ENCODE measurements at places on chromosomes 6 and 20. TPM values are rescaled to one million over a fixed set of nuclear protein-coding genes. Genes with fewer than 3 reads are reported as not detected.

The PABPC1L gene
- total RNA-seq = 203 TPM

The COL19A1 gene
- total RNA-seq = 0.30 TPM

The HLA-DOB gene
- 69.3 TPM for total RNA-seq

The C6orf163 gene
- 3.0 TPM for total RNA-seq

The UNC93A gene
- total RNA-seq = not detected

The MYMX gene
- not detected for total RNA-seq

The CNR1 gene
- 246 TPM for total RNA-seq

The CALHM4 gene
- total RNA-seq = not detected

The SLC52A3 gene
- not detected for total RNA-seq

- no peak for DNase-seq
Measured at GRCh38 chr6:31265926-31266325, 6.0 kb downstream of the HLA-C start.

DNA sequence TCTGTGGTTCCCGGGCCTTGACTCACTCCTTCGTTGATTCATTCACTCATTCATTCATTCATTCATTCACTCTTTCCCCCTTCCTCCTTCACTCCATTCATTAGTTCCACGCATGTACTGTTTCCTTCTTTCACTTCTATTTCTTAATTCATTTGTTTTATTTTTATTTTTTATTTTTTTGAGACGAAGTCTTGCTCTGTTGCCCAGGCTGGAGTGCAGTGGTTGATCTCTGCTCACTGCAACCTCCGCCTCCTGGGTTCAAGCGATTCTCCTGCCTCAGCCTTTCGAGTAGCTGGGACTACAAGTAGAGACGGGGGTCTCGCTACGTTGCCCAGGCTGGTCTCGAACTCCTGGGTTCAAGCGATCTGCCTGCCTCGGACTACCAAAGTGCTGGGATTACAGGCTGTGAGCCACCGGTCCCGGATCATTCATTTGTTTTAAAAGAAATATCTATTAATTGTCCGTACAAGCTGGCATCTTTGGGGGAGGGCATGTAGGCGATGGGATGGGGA, 427 bp upstream of the NFKBIE start:
- no peak for DNase-seq

- peak; percentile 26 for DNase-seq
Measured at GRCh38 chr20:59008715-59009336, 1.8 kb upstream of the CTSZ start.

- DNase-seq = no peak
Measured at GRCh38 chr6:132380358-132381029, 20.8 kb downstream of the MOXD1 start.

- peak; percentile 30 for DNase-seq
Measured at GRCh38 chr6:127641905-127642304, 64.9 kb downstream of the C6orf58 start.

GRCh38 chr20:56779452-56780143, 150.5 kb downstream of the TFAP2C start:
- DNase-seq = no peak

- no peak for DNase-seq
Measured at GRCh38 chr6:106120406-106120805, 34.3 kb downstream of the PRDM1 start.

- peak; percentile 82 for DNase-seq
Measured at GRCh38 chr6:106609699-106610098, 19.6 kb downstream of the RTN4IP1 start.

DNA sequence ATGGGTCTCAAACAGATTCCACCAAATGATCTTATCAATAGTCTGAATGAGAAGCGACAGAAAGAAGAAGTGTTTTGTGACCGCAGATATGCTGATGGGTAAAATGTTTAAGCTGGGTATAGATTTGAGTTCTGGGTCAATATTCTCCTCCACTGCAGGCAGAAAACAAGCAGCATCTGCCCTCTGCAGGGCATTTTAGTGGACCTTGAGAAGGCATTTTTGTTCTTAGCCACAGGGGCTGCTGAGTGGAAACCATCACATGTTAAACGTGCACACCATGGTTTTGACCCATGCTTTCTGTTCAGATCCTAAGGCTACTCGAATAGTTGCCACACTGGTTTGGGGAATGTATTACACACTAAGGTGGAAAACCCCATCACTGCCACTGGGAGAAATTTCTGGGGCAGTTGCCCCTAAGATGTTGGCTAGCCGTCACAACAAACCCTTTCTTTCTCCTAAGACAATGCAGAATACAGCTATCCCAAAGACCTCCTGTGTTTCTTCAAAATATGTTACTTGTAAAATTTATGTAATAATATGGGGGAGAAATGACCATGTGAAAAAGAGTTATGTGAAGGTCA, 5.5 kb downstream of the POU3F2 start:
- DNase-seq = no peak

GRCh38 chr20:19986419-19986818, 30.7 kb upstream of the NAA20 start:
- no peak for DNase-seq

DNA sequence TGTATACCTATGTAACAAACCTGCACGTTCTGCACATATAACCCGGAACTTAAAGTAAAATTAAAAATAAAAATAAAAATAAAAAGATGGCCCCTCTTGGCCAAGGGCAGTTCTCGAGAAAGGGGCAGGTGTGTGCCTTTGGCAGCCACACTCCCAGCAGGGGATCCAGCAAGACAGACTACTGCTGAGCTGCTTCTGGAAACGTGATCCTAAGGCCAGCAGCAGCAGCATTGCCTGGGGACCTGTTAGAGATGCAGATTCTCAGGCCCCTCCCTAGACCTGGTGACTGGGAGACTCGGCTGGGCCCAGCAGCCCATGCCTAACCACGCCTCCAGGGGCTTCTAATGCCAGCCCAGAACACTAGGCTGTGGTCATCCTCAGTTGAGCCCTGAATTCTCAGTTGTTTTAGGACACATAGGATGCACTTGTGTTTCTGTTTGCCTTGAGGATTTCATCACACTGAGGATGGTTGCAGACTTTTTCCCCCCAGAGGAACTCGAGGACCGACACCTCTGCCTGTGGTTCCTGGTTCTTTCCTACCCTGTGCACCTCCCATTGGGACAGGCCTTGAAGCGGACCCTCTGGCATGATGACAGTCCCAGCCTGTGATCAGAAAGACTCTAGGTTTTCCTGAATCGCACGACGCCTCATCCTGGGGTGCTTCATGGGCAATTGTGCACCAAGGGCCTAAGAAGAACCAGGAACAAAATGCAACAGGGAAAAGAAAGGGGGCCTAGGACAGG, 105.9 kb downstream of the TOX2 start:
- DNase-seq = no peak

GRCh38 chr20:3473944-3474343, 3.1 kb downstream of the ATRN start:
- no peak for DNase-seq

DNA sequence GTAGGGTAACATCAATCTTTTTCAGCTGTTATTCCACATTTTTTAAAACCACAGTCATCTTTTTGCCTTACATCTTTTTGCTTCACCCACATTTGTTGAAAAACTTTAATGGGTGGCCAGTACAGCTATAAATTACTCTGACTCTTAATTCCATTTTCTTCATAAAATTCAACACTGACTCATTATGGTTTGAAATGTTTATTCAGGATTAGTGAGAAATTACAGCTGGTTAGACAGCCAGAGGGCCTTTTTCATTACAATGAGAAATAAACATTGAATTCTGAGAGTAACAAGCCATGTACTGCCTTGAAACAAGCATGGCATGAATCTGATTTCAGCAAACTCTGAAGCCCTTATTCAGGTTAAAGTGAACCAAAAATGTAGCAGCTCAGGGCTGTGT, 19.5 kb downstream of the NDUFAF4 start:
- no peak for DNase-seq

GRCh38 chr6:1057490-1058135, 254.3 kb upstream of the FOXQ1 start:
- no peak for DNase-seq

- no peak for DNase-seq
Measured at GRCh38 chr6:110587328-110587727, 110.9 kb upstream of the SLC22A16 start.

DNA sequence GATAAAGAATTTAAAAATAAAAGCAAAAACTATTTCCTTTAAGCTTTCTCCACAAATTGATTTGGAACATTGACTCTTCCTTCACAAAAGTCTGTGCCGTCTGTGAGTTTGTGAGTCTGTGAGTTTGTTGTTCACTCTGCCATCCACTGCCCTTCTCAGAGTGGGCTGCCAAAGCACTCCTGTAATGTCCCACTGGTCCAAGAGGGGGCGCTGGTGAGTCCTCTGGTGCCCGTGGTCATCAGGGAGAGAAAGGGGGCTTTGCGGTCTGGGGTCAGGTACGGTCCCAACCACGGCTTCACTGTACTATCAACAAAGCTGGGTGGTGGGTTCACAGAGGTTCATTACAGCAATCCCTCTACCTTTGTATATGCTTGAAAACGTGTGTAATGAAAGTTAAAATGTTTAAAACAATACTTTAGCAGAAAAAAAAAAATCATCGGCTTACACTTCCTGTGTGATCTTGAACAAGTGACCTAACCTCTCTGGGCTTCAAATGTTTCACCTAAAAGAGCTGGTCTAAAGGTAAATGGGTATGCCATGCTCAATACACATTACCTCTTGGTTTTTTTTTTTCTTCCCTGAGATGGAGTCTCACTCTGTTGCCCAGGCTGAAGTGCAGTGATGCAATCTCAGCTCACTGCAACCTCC, 5.6 kb upstream of the ANKRD60 start:
- DNase-seq = peak; percentile 28

DNA sequence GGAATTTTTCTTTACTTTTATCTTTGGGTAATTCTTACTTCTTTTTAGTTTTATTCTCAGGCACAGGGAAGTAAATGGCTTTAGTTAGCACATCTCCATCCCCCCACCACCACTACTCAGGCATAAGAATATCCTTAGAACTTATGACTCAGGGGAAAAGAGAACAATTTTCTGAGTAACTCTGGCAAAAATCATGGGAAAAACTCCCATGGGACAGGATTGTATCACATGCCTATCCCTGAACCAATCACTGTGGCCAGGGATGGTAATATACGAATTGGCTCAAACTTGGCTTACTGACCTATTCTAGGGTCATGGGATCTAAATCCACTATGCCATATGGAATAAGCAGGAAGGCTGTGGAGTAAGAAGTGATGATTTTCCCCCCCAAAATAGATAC, 339.1 kb downstream of the BTBD3 start:
- no peak for DNase-seq

GRCh38 chr20:34628026-34628425, 48.9 kb downstream of the PIGU start:
- no peak for DNase-seq

DNA sequence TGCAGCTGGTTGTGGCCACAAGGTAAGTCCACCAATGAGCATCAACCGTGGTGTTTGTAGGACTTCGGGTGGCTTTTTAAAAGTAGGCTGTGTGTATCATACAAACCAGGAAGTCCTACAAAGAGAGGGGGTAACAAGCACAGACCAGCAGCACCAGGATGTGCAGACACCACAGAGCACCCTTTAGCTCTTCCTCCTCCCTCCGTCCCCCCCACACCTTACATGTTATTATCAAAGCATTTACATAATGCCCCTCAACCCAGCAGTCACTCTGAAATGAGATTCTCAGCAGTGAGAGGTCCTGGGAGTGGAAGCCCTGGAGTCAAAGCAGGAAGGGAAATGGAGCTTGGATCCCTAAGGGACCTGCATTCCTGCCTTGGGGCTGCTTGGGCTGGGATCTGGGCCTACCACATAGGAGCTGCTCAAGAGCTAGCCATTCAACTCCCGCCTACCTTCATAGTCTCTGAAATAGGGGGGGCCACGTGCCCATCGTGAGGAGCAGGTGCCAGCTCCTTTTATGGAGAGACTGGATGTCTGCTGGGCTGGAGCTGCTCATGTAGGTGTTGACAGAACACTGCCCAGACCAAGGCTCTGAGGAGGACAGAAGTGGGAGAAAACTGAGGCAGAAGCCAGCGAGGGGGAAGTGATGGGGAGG, 90.6 kb downstream of the PSMB1 start:
- no peak for DNase-seq

DNA sequence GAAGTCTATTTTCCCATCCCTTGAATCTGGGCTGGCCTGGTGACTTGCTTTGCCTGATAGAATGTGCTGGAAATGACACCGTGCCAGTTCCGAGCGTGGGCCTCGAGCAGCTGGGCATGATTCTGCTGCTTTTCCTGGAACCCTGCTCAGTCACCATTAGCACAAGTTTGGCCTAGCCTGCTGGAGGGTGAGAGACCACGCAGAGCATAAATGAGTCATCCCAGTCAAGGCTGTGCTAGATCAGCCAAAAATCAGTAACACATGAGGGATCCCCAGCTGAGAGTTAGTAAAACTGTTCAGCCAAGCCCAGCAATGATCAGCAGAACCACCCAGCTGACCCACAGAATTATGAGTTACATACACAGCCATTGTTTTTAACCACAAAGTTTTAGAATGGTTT, 74.8 kb upstream of the TOP1 start:
- no peak for DNase-seq

- DNase-seq = peak; percentile 83
Measured at GRCh38 chr20:4108495-4109306, 93.3 kb upstream of the RNF24 start.

GRCh38 chr6:31359581-31359980, 2.6 kb upstream of the HLA-B start:
- DNase-seq = no peak

- DNase-seq = no peak
Measured at GRCh38 chr20:49431329-49431728, 51.1 kb downstream of the KCNB1 start.

DNA sequence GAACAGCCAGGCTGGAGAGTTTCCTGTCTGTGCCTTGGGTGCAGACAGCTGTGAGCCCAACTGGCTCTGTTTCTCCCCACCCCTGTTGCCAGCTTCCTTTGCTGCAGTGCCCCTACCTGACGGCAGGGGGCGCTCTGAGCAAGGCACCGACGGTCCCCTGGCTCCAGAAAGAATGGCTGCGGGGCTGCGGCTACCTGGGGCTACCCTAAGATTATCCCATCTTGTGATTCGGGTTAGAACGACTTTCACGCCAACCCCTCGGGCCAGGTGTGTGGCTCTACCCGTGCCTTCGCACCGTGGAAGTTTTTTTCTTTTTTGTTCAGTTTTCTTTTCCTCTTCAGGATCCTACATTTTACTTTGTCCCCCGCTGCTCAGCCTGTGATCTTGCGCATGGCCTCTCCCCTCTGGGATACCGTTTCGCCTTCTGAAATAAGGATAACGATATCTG, 33.4 kb upstream of the AAR2 start:
- peak; percentile 66 for DNase-seq

DNA sequence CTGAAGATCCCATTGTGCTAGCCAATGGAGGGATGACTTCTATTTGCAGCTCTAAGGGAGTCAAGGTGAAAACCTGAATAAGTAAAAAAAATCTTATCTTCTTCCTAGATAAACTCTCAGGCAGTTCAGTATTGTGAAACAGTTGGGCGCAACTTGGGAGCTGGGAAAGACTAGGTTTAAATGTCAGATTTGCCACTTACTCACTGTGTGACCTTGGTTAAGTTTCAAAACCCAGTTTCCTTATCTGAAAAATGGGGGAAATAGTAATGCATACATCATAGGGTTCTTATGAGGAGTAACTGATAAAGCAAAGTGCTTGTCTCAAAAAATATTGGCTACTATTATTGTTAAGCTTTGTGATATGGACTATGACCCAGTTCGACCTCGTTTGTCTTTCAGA, 88.8 kb downstream of the CD83 start:
- no peak for DNase-seq

All from OCI-LY7 (cell line).